Activated CD4-positive, alpha-beta T cell treated with anti-CD3 and anti-CD28 coated beads, Interleukin-2, amount 50 U/mL, for 4 hours (primary cell): ENCODE measurements at places on chromosomes 16 and 17.

DNA sequence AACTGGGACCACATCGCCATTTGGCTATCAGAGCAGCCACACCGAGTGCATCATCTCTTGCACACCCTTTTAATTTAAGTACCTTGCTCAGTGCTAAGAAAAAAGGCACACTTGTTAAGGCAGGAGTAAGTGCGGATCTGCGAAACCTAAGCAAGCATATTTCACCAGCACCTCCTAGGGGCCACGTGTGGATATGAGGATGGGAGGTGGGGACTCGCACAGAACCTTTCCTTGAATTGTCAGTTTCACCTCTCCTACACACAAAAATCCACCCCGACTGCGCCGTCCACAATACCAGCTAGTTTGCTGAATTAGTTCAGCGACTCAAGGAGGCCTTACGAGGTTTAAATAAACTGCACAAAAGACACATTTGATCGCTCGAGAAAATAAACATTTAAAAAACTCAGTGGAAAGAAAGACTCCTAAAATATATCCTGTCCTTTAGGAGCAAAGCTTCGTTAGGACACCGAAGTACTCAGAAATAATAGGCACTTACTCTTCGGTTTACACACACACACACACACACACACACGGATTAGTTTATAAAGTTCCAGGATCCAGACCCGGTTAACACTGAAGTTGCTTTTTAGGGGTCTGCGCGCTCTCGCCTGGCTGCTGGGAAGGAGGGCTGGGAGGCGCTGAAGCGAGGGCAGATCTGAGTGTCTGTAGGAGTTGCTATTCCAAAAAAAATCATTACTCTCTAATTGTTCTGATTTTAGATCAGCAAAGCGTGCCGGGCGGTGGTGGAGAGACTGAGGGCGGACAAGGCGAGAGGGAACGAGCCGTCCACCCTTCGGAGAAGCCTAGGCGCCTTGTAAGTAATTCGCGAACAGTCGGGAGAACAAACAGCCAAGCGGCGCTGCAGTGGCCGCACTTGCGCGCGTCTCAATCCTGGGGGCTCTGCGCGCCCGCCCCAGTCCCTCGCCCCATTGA lies 1.0 kb upstream of the KCNJ2 start:
- no peak for DNase-seq

- no peak for DNase-seq
Measured at GRCh38 chr17:65855245-65855644, 293.8 kb upstream of the AXIN2 start.

DNA sequence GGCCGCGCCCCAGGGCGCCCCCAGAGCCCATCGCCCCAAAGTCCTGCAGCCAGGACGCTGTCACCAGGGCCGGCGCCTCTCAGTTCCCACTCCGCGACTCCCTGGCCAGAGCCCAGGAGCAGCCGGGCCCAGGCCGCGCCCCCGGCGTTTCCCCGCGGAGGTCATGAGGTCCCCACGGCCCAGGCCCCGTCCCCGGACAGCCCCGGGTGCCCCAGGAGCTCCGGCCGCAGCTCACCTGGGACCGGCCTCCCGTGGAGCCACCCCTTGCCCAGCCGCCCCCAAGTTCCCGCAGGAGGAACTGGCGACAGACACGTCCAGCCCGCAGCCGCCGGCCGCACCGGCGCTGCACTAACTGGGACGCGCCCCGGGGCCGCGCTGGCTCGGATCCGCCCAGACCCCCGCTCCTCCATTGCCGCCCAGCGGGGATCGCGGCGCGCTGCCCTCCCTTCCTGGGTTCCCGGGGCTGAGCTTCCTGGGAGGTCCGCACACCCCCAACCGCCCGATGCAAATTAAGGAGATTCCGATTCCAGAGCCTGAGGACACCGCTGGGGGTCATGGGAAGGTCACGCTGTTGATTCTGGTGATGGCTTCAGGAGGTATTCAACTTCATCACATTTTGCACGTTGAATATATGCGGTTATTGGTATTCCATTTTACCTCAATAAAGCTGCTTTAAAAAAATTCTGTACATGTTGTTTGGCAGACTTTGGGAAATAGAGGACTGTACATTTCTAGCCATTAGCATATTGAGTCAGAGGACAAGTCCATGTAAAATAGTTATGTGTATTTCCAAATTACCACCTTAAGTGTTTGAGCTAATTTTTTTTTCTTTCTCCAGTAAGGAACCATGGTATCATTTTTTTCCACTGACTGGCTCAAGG lies 9.9 kb downstream of the AHSP start:
- no peak for DNase-seq

DNA sequence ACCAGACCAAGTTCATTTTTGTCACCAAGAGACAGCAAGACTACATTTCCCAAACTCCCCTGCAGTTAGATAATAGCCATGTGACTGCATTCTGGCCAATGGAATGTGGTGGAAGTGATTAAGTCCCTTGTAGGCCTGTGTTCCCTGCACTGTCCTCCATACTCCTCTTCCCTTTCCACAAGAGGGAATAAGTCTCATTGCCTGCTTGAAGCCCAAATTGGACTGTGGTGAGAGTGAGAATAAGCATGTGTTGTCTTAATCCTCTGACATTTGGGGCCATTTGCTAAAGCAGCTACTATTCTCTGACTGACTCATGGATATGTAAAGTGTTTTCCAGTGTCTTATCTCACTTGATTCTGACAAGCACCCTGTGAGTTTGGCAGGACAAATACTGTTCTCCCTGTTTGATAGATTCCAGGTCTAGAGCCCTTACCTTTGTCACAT lies 20.7 kb downstream of the PIK3R6 start:
- DNase-seq: no peak

- DNase-seq: no peak
Measured at GRCh38 chr16:88636488-88637265, 1.7 kb upstream of the IL17C start.

DNA sequence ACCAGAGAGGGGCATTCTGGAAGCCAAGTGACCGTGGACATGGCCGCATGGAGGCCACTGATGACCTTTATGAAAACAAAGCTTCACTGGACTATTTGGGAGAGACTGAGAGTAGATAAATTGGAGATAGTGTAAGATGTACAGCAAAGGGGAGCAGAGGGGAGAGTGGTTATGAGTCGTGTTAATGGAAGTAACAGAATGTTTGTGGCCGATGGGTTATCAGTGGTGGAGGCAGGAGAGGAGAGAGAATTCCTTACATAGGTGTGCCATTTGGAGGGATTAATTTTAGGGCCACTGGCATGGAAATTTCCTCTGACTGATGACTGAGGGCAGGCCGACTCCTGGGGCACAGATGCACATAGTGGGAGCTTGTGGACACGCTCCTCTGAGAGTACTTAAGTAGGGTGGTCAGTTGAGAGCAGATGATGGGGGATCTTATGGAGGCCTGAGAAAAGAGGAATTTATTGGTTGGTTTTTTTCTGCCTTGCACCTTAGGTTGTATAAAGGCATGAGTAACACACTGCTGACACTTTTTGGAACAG lies 19.2 kb downstream of the PRPSAP2 start:
- no peak for DNase-seq

GRCh38 chr16:8958344-8959167 lies 5.2 kb downstream of the USP7 start:
- DNase-seq: no peak

- no peak for DNase-seq
Measured at GRCh38 chr17:32593003-32593402, 106.2 kb downstream of the CDK5R1 start.

DNA sequence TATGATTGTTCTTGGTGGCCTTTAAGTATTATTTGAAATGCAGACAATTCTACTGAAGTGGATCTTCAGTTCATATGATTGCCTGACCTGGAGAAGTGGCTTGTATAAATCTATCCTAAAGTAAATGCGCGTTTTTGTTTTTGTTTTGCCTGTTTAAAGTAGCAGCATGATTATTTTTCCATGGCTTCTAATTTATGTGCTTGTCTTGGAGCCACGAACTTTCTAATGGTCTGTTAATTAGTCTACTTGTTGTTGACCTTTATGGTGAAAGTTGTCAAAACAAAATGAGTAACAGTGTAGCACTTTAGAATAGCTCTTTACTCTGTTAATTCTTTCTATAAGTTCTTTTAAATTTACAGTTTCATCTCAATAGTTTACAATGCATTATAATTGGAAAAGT lies 1.7 kb downstream of the PRKAR1A start:
- DNase-seq: no peak

DNA sequence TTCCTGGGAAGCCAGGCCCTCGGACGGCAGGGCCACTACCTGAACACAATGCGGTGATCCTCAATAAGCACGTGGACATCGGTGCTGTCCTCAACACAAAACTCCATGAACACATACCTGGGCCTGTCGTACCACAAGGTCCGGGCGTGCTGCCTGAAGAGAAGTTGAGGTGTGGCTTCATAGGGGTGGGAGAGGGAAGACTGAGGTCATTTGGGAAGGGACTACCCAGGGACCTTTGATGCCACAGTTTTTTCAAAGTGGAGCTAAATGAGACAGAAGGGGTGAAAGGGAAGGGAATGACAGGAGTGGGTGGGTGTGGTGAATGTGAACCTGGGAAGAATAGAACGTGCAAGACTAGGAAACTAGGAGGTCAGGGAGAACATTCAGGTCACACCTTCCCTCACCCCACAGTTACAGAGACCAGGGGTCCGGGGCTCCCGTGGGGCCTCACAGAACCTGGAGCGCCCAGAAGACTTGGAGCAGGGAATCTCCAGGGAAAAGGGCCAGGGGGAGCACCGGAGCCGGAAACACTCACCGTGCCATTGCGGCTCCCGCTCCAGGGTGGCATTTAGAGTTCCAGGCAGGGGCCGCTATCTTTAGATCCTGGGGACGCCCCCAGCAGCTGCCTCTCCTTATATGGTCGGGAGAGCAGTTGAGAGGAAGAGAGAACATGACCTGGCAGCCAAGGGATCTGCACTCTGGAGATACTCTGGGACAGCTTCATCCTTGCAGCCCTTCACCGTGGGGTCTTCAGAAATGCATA lies at the start of gene PTGES3L:
Gene PTGES3L, minus strand, starts transcription at position 570 of the 763 bp plus-strand sequence. Its CDS starts 27 bp downstream, at position 543.
- DNase-seq: no peak

DNA sequence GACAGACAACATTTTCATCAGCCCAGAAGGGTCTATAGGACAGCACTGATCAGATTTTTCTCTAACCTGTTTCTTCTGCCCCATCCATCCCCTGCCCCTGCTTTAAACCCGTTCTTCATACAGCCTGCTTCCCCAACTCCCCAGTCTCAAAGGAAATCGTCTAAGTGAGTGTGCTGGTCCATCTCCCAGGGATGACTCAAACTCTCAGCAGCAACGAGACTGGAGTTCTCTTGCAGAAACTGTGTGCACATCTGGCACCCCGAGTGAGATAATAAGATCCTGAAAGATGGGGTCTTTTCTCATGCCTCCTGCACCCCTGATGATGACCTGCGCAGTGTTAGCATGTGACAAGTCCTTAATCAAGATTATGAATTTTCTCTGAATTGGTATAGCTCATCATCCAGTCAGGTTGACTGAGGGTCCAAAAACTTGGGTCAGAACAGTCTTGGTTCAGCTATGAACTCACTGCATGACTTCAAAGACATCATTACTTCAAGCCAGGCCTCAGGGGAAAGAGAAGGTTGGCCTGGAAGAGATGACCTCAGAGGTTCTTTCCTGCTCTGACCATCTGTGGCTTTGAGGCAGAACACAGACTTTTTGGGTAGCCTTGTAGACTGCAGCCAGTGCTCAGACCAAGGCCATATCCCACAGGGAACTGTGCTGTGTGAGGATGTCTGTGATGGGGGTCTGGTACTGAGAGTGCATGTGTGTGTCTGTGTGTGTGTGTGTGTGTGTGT lies 117.9 kb downstream of the SPACA3 start:
- DNase-seq: no peak

DNA sequence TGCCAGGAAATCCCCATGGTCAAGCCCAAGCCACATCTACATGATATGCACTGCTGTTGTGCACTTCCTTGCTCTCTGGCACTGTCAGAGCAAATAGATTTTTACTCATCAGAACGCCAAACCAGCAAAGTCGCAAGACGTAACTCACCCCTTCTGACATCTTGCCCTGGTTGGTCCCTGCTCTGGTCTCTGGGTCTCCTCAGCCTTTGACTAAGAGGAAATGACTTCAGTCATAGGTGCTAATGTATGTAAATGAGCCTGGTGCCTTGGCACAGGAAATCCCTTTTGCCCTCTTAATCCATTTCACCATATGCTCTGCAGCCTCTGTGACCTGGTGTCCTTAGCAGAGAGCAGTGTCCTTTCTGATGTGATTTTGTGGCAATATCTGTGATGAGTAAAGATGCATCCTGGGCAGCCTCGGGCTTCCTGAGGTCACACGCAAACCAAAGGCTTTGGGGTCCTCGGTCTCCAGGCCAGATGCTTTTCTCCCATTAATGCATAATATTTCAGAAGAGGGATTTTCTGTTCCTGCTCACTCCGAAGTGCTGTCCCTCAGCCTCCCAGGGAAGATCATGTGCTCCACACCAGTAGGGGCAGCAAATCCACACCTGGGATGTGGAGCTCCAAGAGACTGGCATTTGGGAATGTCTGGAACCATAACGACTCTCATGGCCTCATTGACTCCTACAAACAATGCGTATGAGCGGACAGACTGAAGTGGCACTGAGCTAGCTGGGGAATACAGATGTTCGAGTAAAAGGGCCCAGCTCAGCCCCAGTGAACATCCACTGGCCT lies 66.9 kb downstream of the GP2 start:
- DNase-seq: no peak

DNA sequence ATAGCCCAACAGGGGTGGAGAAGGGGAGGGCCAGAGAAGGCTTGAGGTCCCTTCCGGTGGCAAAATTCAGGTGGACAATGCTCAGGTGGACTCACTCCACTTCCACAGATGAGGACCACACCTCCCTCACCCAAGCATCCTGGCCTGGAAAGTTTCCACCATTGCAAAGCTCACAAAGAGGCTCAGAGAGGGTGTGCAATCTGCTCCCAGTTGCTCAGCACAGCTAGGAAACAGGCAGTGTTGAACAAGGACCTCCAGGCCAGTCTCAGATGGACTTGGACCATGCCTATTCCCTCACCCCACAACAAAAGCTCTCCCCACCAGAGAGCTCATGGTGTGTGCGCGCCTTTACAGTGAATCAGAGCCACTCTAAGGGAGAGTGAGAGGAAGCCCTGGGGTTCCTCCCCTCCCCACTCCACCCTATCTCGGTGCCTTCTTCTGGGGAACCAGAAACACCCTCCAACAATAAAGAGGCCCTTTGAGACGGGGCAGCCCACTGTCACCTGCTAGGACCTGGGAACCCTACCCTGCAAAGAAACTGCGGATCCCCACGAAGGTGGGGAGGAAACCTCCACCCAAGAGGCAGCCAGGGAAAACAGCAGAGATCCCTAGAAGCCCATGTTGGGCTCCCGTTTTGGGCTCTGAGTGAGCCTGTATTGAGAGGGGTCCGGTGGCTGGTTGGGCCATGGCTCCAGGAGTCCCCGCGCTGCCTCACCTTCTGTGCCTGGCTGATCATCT lies 1.6 kb downstream of the FAM83G start:
- peak; percentile 18 for DNase-seq

DNA sequence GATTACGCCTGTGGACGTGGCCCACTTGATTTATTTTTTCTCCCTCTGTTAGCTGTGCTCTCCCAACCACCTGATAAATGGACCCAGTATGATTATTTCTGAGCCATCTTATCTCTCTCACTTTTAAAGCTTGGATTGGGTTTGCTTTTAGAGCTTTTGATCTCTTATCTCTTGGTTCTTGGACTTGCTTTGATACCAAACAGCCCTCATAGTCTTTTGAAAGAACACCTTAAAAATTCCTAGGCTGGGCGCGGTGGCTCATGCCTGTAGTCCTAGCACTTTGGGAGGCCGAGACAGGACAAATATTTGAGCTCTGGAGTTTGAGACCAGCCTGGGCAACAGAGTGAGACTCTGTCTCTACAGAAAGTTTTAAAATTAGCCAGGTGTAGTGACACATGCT lies 25.8 kb downstream of the SMTNL2 start:
- no peak for DNase-seq
